ENCODE measurements at places on chromosomes 7 and 10.

DNA sequence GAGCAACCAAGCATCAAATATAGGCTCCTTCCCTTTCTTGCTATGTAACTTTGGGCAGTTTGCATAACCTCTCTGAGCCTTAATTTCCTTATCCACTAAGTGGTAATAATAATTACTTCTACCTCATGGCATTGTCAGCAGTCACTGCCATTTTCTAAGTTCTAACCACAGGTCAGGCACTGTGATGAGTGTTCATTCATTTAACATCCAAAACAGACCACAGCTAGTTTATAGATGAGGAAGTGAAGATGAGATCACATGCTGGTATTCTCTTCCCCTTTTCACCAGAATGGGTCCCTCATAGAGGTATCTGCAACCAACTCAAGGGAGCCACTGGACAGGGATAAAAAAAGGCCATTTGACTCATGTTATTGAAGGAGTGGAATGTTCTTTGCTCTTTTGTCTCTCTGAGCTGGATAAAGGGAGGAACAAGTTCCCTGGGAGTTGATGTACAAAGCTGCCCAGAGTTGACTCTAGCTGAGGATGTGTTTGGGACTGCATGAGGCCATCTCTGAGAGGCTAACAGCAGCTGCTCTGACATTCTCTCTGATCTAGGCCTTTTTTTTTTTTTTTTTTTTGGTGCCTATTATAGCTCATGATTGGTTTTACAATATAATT is 65.0 kb downstream of the DNAJC12 start:
- DNase-seq: no peak

DNA sequence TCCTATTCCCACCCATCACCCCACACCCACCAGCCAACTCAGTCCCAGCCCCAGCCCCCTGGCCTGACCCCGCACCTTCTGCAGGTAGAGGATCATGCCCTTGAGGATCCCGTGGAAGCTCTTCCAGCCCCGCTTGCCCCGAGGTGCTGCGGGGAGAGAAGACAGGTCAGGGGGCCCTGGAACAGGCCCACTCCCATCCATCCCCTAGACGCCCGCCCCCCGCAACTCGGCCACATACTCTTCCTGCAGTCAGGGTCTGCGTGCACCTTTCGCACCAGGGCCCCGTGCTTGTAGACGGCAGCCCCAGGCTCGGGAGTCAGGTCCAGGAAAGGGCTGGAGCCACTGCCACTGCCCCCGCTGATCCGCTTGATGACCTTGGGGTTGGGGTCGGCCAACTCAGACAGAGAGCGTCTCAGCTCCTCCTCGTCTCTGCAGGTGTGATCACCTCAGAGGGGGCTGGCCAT is 9.6 kb downstream of the NFKB2 start:
- DNase-seq: no peak

- DNase-seq: no peak
Observed at GRCh38 chr7:1127001-1127400, 33.0 kb downstream of the ZFAND2A start.

DNA sequence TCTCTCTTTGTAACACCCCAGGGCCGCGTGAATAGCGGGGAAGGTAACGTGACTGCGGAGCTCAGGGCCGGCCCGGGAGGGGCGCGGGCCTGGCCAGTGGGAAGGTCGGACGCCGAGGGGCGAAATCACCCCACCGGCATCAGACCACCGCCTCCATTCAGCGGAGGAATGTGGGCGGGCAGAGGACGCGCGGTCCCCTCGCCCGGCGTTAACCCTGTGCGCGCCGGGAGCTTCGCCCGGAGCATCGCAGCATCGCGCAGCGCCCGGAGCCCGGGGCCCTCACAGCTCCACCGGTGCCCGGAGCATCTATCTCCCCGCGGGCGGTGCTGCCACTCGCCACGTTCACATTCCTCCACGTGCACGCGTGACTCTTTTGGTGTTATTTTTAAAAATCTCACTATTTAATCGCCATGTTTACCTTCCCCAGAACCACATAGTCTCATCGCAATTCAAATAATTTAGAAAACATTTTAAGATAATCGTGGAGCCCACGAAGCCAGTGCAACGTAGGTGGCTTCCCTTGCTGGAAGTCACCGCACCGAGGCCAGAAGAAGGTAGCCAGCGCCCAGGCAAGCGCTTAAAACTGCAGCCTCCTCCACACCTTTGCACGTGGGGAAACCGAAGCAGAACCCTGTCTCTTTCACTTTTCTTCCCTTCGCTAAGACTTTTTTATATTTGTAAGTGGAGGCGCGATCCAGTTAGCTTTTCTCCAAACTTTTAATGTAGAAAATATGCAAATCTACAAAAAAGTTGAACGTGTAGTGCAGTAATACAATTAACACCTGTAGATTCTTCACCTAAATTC is 21.8 kb downstream of the FGFBP3 start:
- peak; percentile 2 for DNase-seq

DNA sequence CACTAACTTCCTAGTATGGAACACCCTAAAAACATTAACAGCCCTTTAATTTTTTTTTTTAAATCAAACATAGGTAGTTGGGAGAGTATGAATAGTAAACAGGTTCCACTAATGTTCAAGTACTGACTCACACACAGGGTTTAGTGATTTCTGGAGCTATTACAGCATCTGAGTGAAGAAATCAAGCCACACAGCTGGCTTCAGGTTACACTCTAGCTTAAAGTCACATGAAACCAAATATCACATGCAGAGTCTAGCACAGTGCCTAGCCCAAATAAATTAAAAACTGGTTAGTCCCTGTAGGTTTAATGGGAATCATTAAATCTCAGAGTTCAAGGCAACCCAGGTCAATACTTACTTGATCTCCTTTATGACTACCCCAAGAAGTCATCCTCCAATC is 11.6 kb downstream of the PANK1 start:
- no peak for DNase-seq

- no peak for DNase-seq
Observed at GRCh38 chr7:108358553-108358952, 97.7 kb downstream of the NRCAM start.

- peak; percentile 81 for DNase-seq
Observed at GRCh38 chr7:100469227-100470044, 5.4 kb upstream of the SPACDR start.

DNA sequence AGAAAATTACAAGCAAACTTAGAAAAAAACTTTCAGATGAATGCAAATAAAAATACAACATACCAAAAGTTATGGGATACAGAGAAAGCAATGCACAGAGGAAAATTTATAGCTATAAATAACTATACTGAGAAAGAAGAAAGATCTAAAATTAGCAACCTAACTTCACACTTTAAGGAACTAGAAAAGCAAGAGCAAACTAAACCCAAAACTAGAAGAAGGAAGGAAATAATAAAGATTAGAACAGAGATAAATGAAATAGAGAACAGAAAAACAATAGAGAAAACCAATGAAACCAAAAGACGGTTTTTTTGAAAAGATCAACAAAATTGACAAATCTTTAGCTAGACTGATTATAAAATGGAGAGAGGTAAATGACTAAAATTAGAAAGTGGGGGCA is 9.6 kb upstream of the STRA8 start:
- DNase-seq: no peak

- no peak for DNase-seq
Observed at GRCh38 chr7:47038621-47039020, 543.3 kb downstream of the TNS3 start.

GRCh38 chr10:99521765-99522469 is 10.8 kb upstream of the NKX2-3 start:
- DNase-seq: no peak

GRCh38 chr10:101367569-101368453 is 13.8 kb downstream of the BTRC start:
- DNase-seq: no peak

DNA sequence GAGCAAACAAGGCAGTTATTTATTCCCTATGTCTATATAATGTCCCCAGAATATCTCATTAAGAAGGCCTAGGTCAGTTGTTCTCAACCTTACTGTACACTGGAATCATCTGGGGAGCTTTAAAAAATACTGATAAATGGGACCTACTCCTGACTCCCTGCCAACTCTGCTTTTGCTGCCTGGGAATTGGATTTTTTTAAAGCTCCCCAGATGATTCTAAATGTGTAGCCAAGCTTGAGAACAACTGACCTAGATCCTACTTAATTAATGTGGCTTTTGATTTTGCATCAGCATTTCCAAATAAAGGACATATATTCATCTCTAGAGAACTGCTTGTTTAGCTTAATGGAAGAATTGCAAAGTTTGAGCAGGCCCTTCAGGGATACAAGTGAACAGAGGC is 91.7 kb upstream of the HPS1 start:
- DNase-seq: no peak

- DNase-seq: no peak
Observed at GRCh38 chr7:12370249-12370648, 33.4 kb downstream of the VWDE start.

GRCh38 chr7:5665094-5666025 is 116.1 kb downstream of the RNF216 start:
- peak; percentile 33 for DNase-seq

DNA sequence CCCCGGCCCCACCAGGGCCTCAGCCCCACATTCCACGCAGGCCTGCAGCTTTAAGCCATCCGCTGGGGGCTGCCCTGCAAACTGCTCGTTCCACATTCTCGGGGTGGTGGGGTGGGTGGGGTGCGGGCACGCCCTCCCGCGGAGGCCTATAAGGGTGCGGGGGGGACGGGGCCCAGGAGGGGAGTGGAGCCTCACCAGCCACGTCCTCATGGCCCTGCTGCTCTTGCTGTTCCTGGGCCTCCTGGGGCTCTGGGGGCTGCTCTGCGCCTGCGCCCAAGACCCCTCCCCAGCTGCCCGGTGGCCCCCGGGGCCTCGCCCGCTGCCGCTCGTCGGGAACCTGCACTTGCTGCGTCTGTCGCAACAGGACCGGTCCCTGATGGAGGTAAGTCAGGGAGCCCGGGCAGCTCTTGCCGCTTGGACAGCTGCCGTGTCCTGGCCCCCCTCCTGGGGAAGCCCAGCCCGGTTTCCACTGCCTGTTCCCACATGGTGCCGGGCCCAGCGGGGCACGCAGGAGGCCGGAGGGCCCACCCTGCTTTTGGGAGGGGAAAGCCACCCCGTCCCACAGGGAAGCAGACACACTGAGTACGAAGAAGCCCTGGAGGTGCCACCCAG is at the start of gene CYP2W1:
CYP2W1 (plus strand) TSS at position 178 of the 612 bp plus-strand sequence; CDS start at position 209, 31 bp downstream.
- no peak for DNase-seq

DNA sequence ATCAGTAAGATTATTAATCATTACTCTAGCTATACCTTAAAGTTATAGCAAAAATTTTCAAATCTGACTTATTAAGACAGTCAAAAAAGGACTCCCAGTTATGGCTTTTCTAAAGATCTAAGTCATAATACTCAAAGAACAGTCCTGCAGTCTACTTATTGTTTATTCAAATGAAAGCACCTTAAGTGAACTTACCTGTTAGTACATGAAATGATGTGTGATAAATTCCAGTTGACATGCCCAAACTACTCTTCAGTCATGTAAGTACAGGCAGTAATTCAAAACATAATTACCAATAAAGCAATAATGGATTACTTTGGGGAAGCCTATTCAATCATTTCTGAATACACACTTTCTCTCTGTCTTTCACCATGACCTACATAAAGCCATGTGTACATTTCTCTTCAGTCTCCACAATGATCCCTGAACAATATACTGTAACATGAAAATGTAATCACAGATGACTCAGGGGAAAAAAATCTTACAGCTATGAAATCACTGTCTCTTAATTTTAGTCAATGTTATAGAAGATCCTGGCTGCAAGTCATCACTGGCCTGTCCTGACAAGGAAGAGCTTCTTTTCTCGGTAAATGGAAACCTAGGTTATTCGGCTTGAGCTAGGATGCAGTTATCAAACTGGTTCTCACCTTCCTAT is 420.7 kb upstream of the LRRTM3 start:
- no peak for DNase-seq

- no peak for DNase-seq
Observed at GRCh38 chr7:30785786-30786185, 14.6 kb downstream of the MINDY4 start.

DNA sequence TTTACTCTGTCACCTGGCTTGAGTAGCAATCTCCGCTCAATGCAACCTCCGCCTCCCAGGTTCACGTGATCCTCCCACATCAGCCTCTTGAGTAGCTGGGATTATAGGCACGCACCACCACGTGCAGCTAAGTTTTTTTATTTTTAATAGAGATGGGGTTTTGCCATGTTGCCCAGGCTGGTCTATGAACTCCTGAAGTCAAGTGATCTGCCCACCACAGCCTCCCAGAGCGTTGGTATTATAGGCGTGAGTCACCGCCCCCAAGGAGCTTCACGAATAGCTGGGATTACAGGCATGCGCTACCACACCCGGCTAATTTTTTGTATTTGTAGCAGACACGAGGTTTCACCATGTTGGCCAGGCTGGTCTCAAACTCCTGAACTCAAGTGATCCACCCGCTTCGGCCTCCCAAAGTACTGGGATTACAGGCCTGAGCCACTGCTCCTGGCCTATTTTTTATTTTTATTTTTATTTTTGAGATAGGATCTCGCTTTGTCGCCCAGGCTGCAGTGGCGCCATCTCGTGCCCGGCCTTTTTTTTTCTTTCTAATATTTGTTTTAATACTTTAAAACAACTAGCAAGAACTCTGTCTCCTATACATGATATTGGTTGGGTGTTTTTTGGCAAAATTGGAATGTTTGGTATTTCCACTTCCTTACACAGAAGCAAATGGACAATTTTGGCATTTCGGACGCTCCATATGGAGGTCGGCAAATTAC is 1.1 kb downstream of the EFCAB10 start:
- no peak for DNase-seq

DNA sequence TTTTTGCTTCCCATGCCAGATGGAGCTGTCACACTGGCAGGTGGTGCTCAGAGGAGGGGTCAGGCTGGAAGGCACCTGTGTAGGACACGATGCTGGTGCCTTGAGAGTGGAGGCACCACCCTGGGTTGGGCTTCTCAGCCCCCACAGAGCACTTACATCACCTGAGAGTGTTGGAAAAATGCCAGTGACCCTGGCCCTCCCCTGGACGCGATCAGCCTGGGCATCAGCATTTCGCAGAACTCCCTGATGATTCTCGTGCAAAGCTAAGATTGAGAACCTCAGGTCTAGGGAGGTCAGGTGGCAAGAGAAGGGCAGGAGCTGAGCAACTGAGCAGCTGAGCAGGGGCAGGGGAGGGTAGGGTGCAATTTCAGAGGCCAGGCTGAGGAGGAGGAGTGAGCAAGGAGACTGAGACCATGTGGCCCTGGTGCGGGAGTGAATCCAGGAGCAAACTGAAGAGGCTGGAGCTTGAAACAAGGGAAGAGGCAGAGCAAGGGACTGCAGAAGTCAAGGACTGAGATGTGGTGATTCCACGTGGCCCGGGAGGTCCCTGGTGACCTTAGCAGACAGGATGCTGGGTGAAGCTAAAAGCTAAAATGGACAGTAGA is 24.7 kb upstream of the GRID1 start:
- no peak for DNase-seq
